ENCODE measurements at places on chromosomes 11 and 22.

GRCh38 chr11:2739531-2740274, 39.9 kb upstream of the KCNQ1OT1 start:
- no peak for DNase-seq

DNA sequence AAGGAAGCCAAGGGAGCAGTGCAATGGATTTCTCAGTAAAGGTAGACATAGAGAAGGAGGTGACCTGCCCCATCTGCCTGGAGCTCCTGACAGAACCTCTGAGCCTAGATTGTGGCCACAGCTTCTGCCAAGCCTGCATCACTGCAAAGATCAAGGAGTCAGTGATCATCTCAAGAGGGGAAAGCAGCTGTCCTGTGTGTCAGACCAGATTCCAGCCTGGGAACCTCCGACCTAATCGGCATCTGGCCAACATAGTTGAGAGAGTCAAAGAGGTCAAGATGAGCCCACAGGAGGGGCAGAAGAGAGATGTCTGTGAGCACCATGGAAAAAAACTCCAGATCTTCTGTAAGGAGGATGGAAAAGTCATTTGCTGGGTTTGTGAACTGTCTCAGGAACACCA, 6.6 kb downstream of the TRIM22 start:
- no peak for DNase-seq

DNA sequence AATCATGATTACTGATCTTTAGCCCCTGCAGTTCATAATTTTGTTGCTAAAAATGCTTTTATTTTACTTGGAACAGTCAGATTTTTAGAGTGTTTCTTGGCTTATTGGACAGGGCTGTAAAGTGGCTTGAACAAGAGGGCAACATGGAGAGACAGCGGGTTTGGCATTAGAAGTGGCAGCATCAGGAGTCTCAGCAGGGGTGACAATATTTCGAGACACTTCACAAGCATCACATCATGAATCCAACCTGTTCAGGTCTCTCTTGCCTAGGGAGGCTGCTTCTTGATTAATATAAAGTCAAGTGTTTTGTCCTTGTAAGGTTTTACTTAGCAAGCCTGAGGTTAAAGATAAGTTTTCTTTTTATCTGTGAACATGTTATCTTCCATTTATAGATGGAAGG, 2249.5 kb downstream of the LRRC4C start:
- no peak for DNase-seq

- DNase-seq: no peak
Observed at GRCh38 chr22:35411102-35411501, 11.2 kb downstream of the MCM5 start.

DNA sequence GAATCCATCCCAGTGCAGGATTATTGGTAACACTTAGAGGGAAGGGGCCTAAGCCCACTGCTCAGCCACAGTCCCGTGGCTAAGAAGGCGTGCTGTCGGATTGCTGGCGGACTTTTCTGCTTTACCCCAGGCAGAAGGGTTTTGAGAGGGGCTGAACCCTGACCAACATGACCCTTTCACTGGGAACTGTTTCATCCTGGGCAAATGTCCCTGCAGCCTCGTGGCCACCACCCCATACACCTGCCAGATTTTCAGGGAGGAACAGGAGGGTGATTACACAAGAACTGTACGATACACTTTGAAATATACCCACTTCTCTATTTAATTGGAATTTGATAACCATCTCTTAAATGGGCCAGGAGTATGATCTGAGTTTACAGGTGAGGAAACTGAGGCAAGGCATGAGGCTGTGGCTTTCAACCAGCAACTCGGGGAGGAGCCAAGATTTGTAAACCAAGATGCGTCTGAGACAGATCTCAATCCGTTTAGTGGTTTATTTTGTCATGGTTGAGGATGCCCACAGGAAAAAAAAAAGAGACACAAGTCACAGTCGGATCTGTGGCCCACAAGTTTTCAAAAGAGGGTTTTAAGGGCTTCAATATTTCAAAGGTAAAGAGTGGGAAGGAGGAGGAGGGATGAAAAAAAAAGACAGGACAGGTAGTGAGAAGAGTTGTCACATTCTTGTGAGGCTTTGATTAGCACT, 6.1 kb upstream of the APOL3 start:
- DNase-seq: no peak

- DNase-seq: no peak
Observed at GRCh38 chr11:84581083-84581482, 1046.1 kb downstream of the DLG2 start.

DNA sequence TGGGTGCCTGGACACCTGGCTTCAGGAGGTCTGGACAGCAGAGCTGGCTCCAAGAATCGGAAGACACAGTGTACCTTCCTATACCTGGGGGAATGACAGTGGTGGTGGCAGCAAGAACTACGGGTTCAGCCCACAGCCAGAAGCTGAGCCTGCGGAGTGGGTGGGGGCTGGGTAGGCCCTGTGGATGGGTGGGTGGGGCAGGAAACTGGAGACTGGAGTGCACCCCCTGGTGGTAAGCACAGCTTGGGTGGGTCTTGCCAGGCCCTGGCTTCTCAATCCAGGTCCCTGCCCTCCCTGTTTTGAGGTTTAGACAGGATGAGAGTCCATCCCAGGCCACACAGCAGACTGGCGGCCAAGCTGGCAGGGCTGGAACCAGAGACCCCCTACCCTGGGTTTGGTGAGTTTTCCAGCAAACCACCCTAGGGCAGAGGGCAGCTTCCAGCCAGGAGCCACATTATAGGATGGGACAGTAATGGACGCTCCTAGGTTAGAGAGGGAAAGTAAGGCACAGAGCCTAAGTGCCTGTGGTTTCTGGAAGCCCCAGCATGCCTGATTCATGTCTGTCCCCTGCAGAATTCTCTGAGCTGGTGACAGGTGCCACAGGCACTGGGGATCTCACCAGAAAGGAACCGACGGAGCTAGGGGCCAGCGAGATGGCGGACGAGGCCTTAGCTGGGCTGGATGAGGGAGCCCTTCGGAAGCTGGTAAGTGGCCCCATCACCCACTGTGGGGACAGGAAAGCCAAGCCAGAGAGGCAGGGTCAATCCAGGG, 1.7 kb downstream of the SMTN start:
- DNase-seq: no peak

DNA sequence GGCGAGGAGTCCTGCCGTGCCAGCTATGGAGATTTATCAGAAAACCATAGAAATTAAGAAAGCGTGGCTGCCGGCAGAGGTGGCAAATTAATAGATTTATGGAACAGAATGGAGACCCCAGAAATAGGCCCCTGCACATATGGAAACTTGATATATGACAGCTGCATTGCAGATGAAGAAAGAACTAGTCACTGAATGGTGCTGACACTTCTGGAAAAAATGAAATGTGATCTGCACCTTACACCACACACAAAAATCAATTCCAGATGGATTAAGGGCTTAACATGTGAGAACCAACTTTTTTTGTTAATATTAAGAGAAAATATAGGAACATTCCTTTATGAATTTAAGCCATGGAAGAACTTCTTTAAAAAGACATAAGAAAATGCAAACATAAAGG, 40.3 kb upstream of the TSKU start:
- DNase-seq: no peak

GRCh38 chr11:43130616-43131015, 181.2 kb upstream of the API5 start:
- DNase-seq: no peak

- no peak for DNase-seq
Observed at GRCh38 chr11:58905721-58906547, 33.4 kb upstream of the GLYATL1 start.

DNA sequence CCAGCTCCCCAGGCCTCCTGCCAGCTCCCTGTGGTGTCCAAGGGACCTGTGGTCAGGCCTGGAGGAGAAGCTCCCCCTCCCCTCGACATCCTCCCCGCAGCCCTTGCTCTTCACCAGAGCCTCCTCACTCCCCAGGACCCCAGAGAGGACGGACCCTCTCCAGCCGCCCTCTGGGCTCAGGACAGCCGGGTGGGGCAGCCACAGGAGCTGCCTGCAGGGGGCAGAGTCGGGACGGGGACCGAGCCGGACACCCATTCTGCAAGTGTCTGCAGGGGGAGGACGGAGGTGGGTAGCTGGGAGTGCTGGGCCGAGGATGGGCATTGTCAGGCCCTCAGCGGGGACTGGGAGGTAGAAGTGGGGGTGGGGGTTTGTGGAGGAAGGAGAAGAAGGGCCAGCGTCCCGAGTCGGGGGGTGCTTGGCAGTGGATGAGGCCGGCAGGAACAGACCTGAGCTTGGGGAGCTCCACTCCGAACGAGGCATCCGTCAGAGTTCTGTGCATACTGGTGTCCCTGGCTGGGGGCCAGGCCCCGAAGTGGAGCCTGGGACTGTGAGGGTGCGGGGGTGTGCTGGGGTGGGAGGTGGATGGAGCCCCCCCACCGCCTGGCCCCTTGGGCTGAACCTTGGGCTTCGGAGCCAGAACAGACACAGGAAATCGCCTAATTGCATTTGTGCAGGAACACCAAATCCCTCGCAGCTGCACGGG, 15.2 kb downstream of the PRR33 start:
- no peak for DNase-seq

DNA sequence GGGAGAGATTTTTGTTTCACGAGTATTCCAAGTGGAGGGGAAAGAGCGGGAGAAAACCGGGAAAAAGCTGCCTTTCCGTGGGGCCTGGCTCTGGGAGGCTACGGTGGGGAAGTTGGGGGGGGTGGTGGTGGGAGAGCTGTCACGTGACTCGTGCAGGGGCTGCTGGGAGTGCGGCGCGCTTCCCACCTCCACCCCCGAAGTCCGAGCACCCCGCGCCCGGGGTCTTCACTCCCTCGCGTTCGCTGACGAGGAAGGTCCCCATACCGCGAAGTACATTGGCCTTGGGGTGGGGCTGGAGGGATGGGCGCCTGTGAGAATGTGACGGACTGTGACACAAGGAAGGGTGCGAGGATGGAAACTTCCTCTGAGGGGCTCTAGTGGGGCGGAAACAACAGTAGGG, at the start of gene TEX12:
Gene TEX12, plus strand, starts transcription at position 228 of the 400 bp plus-strand sequence. CDS start 1,897 bp downstream, outside the sequence.
- no peak for DNase-seq

- DNase-seq: no peak
Observed at GRCh38 chr22:45442116-45442515, 28.6 kb downstream of the RIBC2 start.

DNA sequence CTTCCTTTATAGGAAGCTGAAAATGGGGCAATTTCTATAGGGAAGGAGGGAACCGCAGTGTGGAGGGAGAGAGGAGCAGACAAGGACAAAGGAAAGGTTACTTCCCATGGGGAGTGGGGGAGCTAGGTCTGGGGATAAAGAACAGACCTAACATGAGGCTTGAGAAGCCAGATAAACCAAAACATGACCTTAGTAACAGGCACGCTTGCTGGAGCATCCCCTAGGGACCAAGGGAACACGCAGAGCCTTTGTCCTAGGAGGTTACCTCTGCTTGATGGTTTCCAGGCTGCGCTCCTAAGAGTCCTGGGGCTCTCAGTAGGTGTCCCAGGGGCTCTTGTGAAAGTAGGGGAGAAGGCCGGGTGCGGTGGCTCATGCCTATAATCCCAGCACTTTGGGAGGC, 271.4 kb upstream of the NCAM1 start:
- no peak for DNase-seq

DNA sequence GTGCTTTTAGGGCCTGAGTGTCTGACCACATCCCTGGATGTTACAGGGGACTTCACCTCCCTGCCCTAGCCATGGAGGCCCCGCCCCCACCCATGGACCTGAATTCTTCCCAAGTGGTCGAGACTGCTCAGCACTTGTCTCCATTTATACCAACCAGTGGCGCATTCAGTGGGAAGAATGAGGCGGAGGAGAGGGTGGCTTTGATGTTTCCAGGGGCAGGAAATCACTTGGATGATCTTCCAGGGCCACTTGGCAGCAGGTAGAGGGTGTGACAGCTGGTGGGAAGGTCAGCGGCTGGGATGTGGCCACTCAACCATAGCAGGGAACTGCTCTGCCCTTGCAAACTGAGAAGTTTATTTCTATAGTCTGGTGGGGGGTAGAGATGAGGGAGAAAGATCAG, 155.1 kb upstream of the BLID start:
- DNase-seq: no peak

GRCh38 chr11:68311160-68312116, 953 bp upstream of the LRP5 start:
- DNase-seq: no peak

GRCh38 chr11:45181889-45182550, 35.6 kb downstream of the PRDM11 start:
- no peak for DNase-seq

GRCh38 chr11:45395421-45395820, 109.3 kb upstream of the SYT13 start:
- no peak for DNase-seq

- DNase-seq: no peak
Observed at GRCh38 chr11:443542-444199, 1.9 kb upstream of the ANO9 start.

DNA sequence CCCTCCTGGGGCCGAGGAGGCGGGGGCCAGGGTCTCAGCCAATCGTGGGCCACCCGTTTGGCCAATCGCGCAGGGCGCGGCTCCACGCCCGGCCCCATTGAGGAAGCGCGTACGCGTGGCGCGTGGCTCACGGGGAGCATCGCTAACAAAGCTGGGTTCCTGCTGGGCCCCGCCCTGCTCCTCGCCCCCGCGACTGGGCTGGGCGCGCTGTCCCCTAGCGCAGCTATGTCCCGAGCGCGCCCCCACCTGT, 614 bp upstream of the ASCL2 start:
- peak; percentile 22 for DNase-seq

GRCh38 chr22:49047447-49047846, 780.2 kb downstream of the BRD1 start:
- no peak for DNase-seq

DNA sequence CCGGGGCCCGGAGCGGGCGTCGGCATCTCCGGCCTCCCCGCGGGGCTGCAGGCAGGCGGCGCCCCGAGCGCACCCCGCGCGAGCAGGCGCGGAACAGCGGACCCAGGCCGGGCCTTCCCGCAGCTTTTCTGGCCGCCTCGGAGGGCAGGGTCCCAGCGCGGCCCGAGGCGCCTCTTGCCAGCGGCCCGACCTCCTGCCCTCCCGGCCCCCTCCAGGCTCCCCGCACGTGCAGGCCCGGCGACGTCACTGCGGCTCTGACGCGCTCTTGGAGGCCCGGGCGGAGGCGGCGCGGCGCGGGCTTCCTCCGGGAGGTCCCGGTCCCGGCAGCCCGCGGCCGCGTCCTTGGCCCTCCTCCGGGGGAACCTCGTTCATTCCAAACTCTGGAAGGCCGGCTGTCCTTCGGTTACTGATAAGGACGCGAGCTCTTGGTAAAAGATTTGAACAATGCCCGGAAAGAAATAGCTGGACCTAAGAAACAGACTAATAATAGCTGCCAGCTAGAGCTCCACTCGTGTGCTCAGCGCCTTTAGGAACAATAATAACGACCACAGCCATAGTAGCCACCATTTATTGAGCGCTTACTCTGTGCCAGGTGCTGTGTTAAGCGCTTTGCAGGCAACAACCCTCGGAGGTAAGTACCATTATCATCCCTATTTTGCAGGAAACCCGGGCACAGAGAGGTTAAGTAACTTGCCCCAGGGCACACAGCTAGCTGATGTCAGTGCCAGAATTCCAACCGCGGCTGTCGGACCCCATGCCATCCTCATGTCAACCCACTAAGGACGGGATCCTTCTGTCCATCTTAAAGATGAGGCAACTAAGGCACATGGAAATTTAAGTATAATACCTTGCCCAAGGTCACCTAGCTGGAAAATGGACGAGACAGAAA, 39.1 kb upstream of the CREB3L1 start:
- DNase-seq: peak; percentile 23

GRCh38 chr22:29290061-29290460, 16.4 kb upstream of the GAS2L1 start:
- DNase-seq: no peak

Measured in activated T-helper 1 cell treated with Interleukin-2 at 50 U/mL for 16 hours (primary cell).